Thoracic aorta (tissue), 2 donors: ENCODE measurements at places on chromosomes 3 and 15. TPM values are rescaled to one million over a fixed set of nuclear protein-coding genes. Genes with fewer than 3 reads are reported as not detected.

- no peaks in the 10 kb centered on the region for H3K27me3 ChIP-seq
- H3K36me3 ChIP-seq: no peaks in the 10 kb centered on the region
- H3K4me3 ChIP-seq: no peak overlapping the region
Measured at GRCh38 chr3:124915254-124915653, 19.3 kb downstream of the MUC13 start.

The TEX9 gene
- 3.7 TPM for total RNA-seq

DNA sequence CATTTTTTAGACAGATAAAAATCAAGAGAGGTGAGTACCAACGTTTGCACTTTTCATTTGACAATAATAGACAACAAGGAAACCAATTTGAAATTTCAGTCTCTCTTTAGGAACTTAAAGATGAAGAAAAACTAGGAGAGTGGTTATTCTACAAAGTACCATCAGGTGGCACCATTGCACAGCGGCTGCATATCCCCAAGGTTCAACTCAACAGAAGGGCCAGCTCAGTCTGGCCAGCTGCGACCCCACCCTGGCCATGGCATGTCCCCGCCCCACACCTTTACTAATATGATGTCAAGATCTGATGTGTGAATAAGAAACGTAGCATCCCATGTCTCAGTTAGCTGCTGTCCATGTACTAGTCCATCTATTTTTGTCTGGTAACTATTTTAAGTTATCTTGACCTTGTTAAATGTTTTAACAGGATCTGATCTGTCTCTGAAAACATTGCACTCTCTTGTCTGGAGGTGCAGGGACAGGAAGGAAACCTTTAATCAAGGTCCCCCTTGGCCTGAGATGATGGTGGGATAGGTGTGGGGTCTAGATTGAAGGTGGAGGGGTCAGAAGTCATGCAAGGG lies 35.5 kb upstream of the CGNL1 start:
- H3K4me3 ChIP-seq: no peak overlapping the region
- DNase-seq: no peak
- H3K27me3 ChIP-seq: no peaks in the 10 kb centered on the region
- H3K36me3 ChIP-seq: no peaks in the 10 kb centered on the region
- no peak overlapping the region for H3K27ac ChIP-seq
- no peaks in the 10 kb centered on the region for H3K4me1 ChIP-seq

The ZIC4 gene
- total RNA-seq: not detected

GRCh38 chr15:86036243-86036642 lies 43.4 kb upstream of the AGBL1 start:
- H3K27ac ChIP-seq: no peak overlapping the region
- H3K4me1 ChIP-seq: no peaks in the 10 kb centered on the region
- no peaks in the 10 kb centered on the region for H3K27me3 ChIP-seq

- no peaks in the 10 kb centered on the region for H3K4me1 ChIP-seq
- no peak overlapping the region for H3K4me3 ChIP-seq
- H3K27me3 ChIP-seq: no peaks in the 10 kb centered on the region
- no peaks in the 10 kb centered on the region for H3K36me3 ChIP-seq
Measured at GRCh38 chr3:64072126-64072525, 48.8 kb upstream of the PSMD6 start.

DNA sequence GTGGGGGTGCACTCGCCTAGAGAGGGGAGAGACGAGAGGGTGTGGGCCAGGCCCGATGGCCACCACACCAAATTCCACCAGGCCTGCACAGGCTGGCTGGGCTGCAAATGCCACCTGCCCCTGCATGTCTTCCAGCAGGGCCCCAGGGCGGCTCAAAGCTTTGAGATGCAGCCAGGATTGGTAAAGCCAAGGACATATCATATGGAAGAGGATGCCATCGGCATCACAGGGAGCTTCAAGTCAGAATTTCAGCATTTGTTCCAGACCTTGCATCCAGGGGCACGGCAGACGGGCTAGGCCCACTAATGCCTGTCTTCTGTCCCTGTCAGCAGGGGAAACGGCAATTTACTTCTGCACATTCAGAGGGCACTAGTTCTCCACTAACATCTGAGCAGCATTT lies 97.8 kb downstream of the NUP210 start:
- H3K4me3 ChIP-seq: no peak overlapping the region
- H3K36me3 ChIP-seq: no peaks in the 10 kb centered on the region
- no peak for DNase-seq
- H3K27me3 ChIP-seq: no peaks in the 10 kb centered on the region

The MELTF gene
- total RNA-seq: 6.1 TPM

DNA sequence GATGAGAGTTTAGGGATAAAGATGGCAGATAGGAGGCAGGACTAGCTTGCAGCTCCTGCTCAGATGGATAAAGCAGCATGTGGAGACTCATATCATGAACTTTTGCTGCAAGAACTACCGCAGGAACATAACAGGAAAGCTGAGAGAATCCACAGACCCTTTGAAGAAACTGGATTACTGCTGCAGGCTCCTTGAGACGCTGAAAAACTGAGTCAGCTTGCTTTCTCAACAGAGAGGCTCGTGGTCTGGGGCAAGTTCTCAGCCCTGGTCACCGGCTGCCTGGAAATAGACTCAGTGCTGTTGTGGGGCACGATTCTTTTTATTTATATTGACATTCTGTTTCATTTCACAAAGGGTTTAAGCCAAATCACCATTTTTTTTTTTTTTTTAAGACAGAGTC lies 28.8 kb upstream of the TRIM59 start:
- no peak overlapping the region for H3K27ac ChIP-seq
- H3K4me3 ChIP-seq: no peak overlapping the region
- no peaks in the 10 kb centered on the region for H3K4me1 ChIP-seq
- DNase-seq: no peak

DNA sequence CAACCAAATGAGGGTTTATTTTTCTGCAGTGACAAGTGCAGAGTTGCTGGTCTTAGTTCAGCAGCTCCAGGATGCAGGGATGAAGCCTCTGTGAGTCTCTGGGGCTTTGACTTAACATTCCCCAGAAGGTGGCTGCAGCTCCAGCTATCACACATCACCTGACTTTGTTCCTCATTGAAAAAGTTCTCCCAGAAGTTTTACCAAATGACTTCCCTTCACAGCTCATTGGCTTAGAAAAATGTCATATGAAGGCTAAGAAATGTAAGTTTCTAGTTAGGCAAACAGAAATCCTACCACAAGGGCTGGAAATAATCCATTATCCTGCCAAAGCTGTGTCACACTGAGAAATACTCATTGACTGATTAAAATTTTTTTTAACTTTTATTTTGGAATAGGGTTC lies 184.9 kb downstream of the MINAR1 start:
- H3K36me3 ChIP-seq: no peaks in the 10 kb centered on the region
- H3K4me3 ChIP-seq: no peak overlapping the region

DNA sequence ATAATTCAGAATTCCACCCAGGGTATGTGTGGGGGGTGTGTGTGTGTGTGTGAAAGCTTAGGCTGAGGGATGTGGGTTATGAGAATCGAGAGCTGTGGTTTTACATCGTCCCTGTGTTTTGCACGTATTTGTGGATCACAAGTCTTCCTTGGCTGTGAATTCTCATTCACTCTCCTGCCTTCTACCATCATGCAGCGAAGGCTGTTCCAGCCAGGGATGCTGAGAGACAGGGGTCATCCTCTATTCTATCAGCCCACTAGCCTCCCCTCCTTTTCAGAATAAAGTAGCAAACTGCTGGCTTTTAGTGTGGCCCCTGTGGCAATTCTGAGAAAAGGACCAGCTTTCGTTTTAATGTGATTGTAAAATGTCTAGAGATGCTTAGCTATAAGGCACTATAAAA lies 460.6 kb upstream of the NR2F2 start:
- no peak overlapping the region for H3K27ac ChIP-seq
- no peaks in the 10 kb centered on the region for H3K27me3 ChIP-seq
- no peaks in the 10 kb centered on the region for H3K4me1 ChIP-seq
- no peak for DNase-seq

DNA sequence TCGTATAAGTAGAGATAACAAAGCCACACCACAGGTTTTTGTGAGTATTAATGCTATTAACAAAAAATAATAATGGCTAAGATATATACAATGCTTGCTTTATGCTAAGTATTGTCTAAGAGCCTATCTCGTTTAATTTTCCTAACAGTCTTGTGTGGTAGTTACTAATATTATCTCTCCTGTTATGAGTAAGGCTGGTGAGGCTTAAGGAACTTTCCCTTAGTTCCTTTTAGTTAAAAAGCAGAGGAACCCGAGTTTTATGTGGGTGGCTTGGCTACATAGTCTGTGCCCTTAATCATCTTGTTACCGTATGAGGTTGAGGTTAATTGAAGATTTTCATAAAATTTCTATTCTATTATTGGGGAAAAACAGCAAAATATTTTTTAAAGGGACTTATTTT lies 218.4 kb downstream of the SOX2 start:
- H3K27me3 ChIP-seq: no peaks in the 10 kb centered on the region
- no peaks in the 10 kb centered on the region for H3K4me1 ChIP-seq
- H3K36me3 ChIP-seq: no peaks in the 10 kb centered on the region
- H3K4me3 ChIP-seq: no peak overlapping the region
- H3K27ac ChIP-seq: no peak overlapping the region
- no peak for DNase-seq

DNA sequence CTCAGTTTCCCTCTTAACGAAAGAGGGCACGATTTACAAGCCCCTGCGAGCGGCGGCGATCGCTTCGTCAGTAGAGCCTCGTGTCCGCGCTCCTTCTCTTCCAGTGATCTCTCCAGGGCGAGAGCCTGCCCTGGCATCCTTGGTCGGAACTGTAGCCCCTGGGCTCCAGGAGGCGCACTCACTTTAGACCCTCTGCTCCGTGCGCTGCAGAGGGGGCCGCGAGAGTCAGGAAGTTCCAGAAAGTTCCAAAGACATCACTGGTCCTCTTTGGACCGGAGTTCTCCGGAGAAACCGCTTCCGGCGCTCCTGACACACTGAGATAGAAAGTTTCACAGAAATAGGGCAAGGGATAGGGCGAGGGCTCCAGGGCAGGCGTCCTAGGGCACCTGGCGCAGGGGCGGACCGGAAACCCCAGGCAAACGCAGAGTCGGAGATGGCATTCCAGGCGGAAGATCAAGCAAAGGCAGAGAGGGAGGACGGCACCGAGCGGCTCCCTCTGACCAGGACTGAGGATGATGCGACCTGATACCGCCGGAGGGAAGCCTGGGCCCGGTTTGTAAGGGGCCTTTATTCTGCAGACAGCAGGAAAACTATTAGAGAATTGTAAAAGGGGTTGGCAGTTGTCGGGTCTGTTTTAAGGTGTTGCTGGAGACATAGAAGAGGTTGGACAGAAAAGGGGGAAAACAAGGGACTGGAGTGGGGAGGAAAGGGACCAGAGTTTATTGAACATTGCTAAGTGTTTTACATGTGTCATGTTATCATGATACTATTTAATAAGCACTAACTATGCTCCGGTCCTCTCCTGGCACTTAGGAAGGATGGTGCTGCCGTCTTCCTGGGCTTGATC lies 1.3 kb upstream of the CPEB1 start:
- H3K4me1 ChIP-seq: peaks cover 23% of the 10 kb centered on the region
- H3K36me3 ChIP-seq: no peaks in the 10 kb centered on the region
- H3K27ac ChIP-seq: peak overlapping the region; percentile 15
- no peak for DNase-seq

DNA sequence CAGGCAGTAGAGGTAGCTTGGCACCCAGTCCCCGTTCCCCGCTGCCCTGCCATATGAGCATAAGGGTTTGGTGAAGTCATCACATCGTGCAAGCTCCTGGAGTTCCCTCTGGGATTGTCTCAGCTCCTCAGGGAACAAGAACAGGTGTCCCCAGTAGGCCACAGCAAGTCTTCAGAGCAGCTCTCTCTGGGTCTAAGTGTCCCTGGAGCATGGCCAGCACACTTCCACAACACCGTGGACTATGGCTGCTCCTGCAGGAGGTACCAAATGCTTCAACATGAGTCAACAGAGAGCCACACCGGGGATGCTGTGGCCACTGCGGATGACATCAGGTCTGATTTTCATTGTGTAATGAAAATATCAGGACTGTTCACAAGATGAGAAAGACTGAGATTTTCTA lies 23.1 kb downstream of the ABHD6 start:
- no peak overlapping the region for H3K27ac ChIP-seq
- no peak overlapping the region for H3K4me3 ChIP-seq
- no peaks in the 10 kb centered on the region for H3K4me1 ChIP-seq
- H3K36me3 ChIP-seq: no peaks in the 10 kb centered on the region

The CGNL1 gene
- total RNA-seq: 11.8 TPM

DNA sequence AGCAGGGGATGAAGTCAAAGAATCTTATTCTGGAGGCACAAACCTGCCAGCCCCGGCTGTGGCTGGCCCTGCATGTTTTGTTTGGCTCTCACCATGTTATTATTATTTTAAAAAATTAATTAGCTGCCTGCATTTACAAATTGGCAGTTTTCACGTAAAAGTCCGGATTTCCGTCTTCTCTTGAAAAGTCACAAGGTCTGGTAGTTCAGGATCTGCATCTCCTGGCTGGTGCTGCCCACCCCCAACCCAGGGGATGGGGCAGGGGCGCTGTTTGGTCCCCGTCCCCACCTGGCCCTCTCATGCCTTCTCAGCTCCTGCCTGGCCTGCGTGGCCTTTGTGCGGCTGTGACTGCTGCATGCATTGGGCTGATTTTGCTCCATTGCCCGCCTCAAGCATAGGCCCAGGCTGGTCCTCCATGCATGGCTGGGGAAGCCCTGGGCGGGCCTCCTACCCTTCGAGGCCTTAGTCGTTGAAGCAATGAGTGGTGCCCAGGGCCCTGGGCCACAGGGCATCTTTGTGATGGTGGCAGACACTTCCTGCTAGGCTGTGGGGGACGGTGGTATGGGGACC lies 2.0 kb downstream of the FBLN2 start:
- no peak for DNase-seq

DNA sequence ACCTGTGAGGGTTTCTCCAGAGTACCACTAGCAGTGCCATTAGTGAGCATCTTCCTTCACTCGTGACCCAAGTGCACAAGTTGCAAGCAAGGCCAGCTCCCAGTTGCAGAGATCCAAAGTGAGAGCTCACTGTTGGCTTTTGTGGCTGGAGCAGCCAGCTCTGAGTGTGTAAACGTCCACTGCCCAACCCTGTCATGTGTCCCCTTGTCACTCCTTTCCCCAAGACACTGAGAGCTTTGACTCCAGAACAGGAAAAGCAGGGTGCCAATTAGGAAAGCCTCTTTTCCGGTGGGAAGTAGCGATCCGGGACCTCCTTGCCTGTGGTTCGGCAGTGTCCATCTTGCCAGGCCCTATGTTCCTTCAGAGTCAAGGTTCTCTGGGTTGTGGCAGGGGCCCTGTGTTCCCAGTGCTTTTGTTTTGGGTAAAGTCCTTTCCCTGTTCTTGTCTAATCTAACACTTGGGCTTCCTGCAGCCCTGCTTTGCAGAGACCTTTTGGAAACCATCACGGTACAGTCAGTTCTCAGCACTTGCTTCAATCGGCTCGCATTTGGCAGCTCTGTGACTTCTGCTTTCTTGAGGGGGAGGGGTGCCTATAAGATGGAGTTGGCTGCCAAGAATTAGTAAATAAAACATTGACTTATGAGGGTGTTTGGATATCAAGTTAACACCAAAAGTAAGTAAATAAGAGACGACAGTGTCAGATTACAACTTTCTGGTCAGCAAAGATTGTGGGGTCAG lies 90.5 kb downstream of the DNASE1L3 start:
- no peak overlapping the region for H3K4me3 ChIP-seq
- H3K27ac ChIP-seq: peak overlapping the region; percentile 65
- H3K27me3 ChIP-seq: no peaks in the 10 kb centered on the region
- no peak for DNase-seq
- peaks cover 45% of the 10 kb centered on the region for H3K36me3 ChIP-seq
- H3K4me1 ChIP-seq: peaks cover 54% of the 10 kb centered on the region

GRCh38 chr3:134392336-134392983 lies 18.2 kb upstream of the AMOTL2 start:
- no peaks in the 10 kb centered on the region for H3K36me3 ChIP-seq
- H3K4me3 ChIP-seq: peak overlapping the region; percentile 30
- H3K27me3 ChIP-seq: no peaks in the 10 kb centered on the region

GRCh38 chr3:2023959-2024358 lies 74.7 kb upstream of the CNTN4 start:
- H3K4me3 ChIP-seq: no peak overlapping the region
- no peaks in the 10 kb centered on the region for H3K4me1 ChIP-seq
- no peak for DNase-seq
- H3K27ac ChIP-seq: no peak overlapping the region
- H3K36me3 ChIP-seq: no peaks in the 10 kb centered on the region
- no peaks in the 10 kb centered on the region for H3K27me3 ChIP-seq

The TRIP4 gene
- total RNA-seq: 29.9 TPM
